ENCODE measurements at places on chromosomes 11 and 22. TPM values are rescaled to one million over a fixed set of nuclear protein-coding genes. Genes with fewer than 3 reads are reported as not detected.
A peak's percentile ranks its signal among the peaks of the same experiment; 100 is the strongest.

DNA sequence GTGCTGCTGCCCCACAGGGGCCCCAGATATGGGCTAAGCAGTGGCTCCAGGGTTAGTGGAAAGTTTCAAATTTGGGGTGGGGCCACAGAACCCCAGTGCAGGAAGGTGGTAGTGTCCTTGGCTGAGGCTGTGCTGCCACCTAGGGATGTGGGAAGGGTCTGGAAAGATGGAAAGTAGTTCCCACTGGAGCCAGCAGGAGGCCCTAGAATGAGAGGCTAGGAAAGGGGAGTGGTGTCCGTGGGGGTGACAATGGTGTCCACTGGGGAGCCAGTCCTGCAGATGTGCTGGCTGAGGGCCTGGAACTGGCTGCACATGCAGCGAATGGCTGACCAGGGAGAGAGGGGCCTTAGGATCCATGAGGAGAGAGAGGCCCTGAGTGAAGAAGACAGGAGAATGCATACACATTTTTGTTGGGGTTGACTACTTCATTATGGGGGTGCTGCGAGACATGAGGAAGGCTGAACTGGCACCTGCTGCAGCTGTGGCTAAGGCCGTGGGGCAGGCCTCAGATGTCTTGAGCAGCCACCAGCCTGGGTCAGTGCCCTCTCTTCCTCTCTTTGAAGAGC, 21.1 kb downstream of the RFPL3 start:
- peak; percentile 81 for DNase-seq

- peak; percentile 77 for DNase-seq
Measured at GRCh38 chr11:78798663-78799062, 224.0 kb upstream of the NARS2 start.

GRCh38 chr22:45878051-45878781, 98.7 kb downstream of the WNT7B start:
- peak; percentile 32 for DNase-seq

DNA sequence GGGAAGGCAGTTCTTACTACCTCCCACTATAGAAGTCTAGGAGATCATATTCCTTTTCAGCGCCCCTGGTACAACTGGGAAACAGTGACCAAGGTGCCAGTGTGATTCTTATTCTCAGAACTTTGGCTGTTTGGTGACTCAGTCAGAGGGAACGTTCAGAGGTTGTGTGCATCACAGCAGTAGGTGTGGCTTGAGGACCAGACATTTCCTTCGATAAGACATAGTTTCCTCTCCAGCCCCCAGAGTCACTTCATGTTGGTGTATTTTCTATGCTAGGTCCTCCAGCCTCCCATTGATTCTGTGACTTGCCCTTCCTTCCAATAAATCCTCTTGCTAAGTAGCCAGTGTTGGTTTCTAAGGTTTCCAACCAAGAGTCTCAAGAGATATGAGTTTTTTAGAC, 171.9 kb upstream of the MPPED2 start:
- no peak for DNase-seq

- DNase-seq = no peak
Measured at GRCh38 chr11:1751531-1751921, 1.1 kb upstream of the IFITM10 start.

- DNase-seq = no peak
Measured at GRCh38 chr22:25002241-25002985, 49.9 kb downstream of the KIAA1671 start.

DNA sequence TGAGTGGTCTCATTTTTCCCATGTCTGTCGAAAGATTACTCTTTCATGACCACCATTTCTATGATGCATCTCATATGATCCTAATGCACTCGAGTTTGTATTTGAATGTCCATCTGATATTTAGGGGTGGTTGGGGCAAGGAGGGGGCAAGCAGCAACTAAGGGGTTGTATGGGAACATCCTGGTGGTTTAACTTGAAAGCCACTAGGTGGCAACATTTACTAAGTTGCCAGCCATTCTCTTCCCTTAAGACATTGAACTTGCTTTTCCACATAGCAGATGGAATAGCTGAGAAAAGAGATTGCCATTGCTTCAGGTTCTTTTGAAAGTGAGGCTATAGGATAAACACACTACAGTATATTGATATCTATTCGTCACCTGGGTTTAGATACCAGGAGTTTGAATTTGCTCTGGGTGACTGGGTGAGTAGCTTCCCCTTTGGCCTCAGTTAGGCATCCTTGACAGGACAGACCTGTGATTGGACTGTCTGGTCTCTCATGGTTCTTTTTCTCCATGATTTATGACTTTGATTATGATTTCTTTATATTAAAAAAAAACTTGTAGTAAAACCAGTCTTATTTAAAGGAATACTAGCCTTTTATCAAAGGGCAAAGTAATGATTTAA, 32.4 kb downstream of the NF2 start:
- DNase-seq = no peak

- no peak for DNase-seq
Measured at GRCh38 chr11:8013833-8014232, 26.7 kb downstream of the EIF3F start.

DNA sequence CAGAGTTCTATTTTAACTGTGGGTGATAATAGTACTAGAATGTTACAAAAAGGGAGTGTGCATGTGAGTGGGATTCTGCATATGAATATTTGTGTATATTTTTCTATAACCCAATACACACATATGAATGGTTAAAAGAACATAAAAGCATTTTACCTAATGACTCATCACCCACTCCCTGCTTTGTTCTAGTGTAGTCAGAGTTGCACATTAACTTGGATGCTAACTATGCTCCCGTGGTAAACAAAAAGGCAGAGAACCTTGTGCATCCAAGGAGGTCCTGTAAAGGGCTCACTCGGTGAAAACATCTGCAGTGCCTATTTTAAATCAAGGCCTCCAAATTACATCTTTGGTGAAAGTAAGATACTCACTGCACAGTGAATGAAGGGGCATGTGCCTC, 1289.4 kb downstream of the LRRC4C start:
- DNase-seq = no peak

DNA sequence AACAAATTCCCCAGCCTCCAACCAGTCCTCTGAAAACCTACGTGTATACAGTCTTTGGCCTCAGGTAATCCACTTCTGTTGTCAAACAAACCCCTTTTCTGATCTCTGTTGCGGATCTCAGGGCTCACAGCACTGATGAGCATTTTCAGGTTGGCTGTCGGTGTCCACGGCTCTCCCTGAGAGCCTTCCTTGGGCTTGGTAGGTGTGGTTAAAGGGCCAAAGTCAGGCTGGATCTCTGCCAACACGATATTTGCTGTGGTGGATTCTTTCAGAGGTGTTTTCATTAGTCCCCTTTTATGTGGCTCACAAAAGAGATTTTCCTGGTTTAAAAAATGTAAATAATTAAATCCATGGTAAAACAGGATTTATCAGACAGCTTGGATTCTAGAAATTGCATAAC, 2.9 kb downstream of the E2F8 start:
- DNase-seq = no peak

DNA sequence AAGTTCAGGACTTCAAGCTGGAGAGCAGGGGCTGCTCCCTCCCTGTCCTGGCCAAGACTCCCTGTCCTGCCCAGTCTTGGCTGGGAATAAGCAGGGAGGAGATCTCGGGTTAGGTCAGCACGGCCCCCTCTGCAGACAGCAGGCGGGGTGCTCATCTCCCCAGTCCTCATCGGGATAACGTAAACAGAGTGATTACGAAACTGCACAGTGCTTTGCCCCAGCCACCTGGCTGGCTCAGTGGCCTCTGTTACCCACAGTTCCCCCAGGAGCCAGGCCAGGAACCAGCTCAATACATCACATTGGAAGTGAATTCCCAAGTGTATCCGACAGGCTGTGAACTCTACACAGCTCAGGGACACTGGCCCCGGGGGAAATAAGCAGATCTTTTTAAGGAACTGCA, 42.7 kb upstream of the KCNJ11 start:
- DNase-seq = no peak

- DNase-seq = no peak
Measured at GRCh38 chr11:38169286-38169685, 1571.2 kb upstream of the RAG2 start.

DNA sequence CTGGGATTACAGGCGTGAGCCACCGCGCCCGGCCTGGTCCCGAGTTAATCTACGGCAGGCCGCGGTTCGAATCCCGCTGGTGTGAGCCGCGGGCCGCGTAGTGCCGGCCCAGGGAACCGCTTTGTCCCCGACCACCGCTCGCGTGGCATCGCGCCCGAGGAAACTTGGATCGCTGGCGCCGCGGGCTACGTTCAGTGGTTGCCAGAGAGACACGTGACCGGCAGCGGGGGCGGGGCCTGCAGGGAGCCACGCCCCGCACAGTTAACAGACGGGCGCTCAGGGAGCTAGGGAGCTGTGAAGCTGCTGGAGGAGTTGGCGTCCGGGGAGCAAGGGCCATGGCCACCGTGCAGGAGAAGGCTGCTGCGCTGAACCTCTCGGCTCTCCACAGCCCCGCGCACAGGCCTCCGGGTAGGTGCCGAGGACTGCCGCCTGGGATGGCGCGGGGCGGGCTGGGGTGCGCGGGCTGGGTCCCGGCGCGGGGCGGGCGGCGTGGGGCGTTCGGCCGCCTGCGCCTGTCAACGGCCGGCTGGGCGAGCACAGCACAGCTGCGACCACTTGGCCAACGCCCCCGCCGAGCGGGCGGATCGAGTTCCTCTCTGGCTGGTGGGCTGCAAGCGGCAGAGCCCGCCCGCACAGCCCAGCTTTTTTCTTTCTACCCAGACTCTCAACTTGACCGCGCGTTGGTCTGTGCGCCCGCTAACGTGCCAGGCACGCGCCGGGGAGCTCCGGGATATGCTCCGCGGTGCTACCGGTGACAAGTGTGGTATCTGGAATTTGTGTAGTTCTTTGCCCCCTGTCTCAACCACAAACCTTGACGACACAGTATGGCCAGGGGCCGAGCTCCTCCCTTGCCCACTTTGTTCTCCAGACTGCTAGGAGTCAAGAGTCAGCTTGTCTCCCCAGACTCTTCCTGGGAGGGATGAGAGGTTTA, at the start of gene DEPDC7:
TSS of gene DEPDC7 (plus strand) at position 258 of the 931 bp plus-strand sequence. CDS start at position 336, 78 bp downstream.
- DNase-seq = peak; percentile 95

DNA sequence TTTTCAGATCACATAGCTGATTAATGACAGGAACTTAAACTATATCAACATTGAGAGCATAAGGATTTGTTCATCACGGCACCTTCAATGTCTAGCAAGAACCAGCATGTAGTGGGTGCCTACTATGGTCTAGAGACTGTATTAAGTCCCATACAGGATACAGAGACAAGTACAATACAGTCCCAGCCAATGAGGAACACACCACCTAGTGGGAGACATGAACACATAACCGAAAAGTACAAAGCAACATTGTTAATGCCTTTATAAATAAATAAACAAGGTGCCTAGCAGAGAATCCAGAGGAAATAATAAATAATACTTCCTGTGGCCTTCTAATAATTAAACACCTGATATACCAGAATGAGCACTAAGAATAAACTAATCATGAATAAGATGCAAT, 87.7 kb upstream of the OPCML start:
- DNase-seq = no peak

DNA sequence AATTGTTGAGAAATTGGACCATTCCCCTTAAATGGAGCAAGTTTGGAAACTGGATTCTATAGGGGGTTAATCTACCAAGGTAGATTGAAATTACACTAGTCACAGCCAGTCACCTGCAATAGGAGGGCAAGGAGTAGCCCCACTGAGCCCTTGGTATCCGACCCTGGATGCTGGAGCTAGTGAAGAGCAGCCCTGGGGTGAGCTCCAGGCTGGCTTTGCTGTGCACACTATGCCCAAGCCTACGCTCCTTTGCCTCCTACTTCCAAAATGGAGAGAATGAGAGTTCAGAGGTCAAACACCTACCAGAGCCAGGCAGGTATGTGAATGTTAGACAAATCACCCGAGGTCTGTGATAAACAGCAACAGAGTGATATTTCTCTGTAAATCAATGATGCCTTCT, 23.7 kb downstream of the SNU13 start:
- DNase-seq = no peak

GRCh38 chr11:6655020-6655789, 404 bp downstream of the DCHS1 start:
- DNase-seq = no peak

DNA sequence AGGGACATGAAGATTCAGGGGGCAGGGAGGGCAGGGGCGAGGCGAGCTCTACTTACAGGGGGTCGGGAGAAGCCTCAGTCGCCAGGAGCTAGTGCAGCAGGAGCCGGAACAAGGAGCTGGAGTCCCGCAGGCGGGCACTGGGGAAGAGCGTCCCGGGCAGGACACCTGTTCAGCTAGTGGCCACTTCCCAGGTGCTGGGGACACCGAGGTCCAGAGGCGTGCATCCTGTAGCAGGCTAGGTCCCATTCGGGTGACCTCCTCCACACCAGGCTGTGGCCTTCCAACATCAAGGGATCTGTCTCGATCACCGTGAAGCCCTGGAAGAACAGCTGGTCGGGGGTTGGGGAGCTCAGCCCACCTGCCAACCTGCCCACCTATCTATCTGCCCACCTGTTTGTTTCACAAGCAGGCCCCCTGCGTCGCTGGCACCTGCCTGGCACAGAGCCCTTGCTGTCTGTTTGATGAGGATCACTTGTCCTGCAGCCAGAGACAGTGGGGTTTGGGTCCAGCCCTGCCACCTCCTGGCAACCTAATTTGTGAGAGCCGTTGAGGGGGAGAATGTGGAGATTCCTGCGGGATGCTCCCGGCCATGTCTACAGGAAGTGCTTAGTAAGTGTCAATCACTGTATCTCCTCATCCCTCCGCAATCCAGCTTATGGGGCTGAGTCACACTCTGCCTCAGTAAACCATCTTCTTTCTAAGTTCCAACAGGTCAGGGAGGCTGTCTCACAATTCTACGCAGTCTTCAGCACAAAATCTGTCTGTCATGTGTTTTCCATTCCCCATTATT, 940.9 kb downstream of the BRD1 start:
- DNase-seq = peak; percentile 15

DNA sequence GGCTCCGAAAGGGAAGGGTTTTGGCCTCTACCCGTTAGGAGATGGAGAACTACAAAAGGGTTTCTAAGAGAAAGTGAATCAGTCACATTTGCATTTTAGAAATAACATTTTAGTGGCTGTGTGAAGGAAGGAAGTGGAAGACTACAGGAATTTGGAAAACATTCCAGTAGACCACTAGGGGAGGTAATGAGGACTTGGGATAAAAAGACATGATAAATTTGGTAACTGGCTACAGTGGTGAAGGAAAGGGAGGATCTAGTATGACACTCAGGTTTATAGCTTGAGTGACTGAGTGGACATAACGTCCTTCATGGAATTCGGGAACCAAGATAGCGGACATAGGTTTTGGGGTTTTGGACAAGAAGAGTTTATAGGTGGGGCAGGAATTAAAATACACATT, 7.0 kb upstream of the RRM1 start:
- no peak for DNase-seq

Gene BRSK2
- total RNA-seq = 24.2 TPM

Gene PATL1
- total RNA-seq = 31.4 TPM

Gene MRGPRE
- not detected for total RNA-seq

Gene TMPRSS13
- total RNA-seq = 0.50 TPM

Gene CRYAB
- total RNA-seq = not detected

Gene TMEM191B
- total RNA-seq = 4.7 TPM

Gene MFNG
- 2.0 TPM for total RNA-seq

Gene TMEM191C
- 4.2 TPM for total RNA-seq

Gene ESAM
- 0.92 TPM for total RNA-seq

Gene LRP5
- total RNA-seq = 38.4 TPM

Gene TPBGL
- total RNA-seq = 0.64 TPM

Gene INPP5J
- 4.7 TPM for total RNA-seq
